ENCODE measurements at places on chromosomes 3 and 15.

DNA sequence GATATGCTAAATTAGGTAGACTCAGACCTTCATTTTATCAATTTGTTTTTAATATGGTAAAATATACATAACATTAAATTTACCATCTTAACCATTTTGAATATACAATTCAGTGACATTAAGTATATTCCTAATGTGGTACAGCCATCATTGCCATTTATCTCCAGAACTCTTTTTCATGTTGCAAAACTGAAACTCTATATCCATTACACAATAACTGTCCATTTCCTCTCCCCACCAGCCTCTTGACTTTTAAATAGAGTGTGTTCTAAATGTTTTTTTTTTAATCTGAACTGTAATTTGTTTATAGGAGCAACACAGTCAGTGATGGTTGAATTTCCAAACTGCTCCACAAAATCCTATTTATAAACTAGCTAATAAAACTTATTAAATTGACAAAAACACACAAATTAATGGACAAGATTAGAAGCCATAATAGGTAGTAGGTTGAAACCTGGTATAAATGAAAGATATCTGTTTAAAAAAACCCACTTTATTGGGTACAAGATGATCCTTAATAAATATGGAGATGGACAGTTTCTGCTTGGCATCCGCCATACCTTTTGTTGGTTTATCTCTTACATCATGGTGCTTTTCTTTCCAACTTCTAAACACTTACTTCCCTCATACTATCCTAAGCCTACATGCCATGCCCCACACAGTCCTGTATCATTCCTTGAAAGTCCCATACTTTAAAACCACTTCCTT is 142.4 kb downstream of the ZPLD1 start:
- no peak for DNase-seq

GRCh38 chr3:99134986-99135385 is 233.5 kb upstream of the DCBLD2 start:
- DNase-seq, result no peak

DNA sequence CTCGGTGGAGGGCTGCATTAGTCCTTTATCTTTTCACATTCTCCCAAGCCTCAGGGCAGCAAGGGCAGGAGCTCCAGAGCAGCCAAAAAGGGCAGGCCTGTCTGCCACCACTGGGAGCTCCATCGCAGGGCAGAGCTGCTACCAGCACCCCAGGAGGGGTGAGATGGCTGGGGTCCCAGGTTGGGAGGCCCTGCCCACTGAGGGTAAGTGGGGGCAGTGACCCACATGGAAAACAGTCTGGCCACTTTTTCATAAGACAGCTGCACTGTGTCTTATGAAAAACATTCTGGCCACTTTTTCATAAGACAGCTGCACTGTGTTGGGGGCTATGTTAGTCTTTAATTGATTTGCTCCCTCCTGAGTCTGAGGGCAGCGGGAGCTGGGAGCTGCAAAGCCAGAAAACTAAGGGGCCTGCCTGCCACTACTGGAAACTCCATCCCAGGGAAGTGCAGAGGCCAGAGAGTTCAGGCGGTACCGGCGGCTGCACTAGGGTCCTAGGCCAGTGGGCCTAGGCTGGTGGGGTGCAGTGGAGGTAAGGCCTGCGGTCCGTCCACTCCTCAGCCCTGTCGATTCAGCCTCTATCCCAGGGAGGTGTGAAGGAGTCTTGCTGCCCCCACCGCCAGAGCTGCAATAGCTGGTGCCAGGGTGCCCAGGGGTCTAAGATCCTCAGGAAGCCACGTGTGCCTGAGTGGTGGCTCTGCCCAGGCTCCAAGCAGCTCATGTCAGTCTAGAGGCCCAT is 45.4 kb downstream of the TMCO5A start:
- no peak for DNase-seq

GRCh38 chr3:72924055-72924454 is 36.2 kb downstream of the GXYLT2 start:
- no peak for DNase-seq

- no peak for DNase-seq
Observed at GRCh38 chr15:65332391-65333147, 28.1 kb downstream of the RNU5B-1 start.

- no peak for DNase-seq
Observed at GRCh38 chr3:122502941-122503340, 11.8 kb downstream of the KPNA1 start.

GRCh38 chr15:47820747-47821319 is 103.5 kb downstream of the SEMA6D start:
- DNase-seq, result no peak

Measured in 8988T (cell line).